Stimulated activated naive B cell treated with anti-CD40 and anti-IgM and Interleukin-4, amounts not matched to agents 10 μg/mL and 1 μg/mL and 100 μg/mL, for 72 hours (primary cell): ENCODE measurements at places on chromosomes 6 and 20.

DNA sequence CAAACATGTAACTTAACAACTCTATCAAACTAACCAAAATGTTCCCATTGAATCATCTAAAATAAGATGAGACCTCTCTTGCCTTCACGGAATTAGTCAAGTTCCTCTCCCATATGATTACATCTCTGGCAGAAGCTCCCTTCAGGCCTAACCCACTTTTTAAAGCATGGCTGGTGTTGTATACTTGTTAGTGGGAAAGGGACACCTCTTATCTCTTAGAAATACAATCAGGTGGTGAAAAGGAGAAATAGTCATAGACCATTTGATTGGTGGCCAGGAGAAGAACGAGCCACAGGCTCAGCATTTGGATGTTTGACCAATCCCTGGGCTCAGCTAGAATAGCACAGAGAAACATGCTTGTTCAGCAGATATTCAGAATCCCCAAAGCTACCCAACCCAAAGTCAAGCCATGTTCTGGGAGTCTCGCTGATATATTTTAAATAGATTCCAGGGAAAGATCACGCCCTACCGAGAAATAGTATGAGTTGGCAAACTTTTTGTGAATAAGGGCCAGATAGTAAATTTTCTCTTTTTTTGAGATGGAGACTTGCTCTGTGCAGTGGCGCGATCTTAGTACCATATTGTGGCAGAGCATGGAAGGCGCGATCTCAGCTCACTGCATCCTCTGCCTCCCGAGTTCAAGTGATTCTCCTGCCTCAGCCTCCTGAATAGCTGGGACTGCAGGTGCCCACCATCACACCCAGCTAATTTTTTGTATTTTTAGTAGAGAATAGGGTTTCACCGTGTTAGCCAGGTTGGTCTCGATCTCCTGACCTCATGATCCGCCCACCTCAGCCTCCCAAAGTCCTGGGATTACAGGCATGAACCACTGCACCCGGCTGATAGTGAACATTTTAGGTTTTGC is 126.3 kb upstream of the MYLIP start:
- DNase-seq = no peak

DNA sequence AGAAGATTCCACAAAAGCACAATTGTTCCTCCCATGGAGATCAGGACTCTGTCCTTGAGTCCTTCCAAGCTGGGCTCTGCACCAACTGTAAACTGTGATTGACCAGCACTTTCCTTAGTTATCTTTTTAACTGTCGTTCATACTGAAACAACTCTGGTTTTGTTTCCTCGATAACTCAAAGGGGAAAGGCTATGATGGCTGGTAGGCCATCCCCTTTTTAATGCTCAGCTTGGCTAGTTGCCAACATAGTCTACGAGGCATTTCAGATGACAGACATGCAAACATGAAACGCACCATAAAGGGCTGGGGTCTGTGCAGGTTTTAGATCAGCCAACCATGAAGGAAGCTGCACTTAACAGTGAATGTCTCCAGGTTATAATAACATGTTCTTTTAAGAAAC is 497.1 kb upstream of the ARID1B start:
- DNase-seq = peak; percentile 49

- DNase-seq = no peak
Observed at GRCh38 chr6:72376736-72377135, 245.1 kb upstream of the KCNQ5 start.

- DNase-seq = no peak
Observed at GRCh38 chr20:13243826-13244376, 22.8 kb downstream of the ISM1 start.

- no peak for DNase-seq
Observed at GRCh38 chr20:62839261-62839660, 22.4 kb downstream of the TCFL5 start.

DNA sequence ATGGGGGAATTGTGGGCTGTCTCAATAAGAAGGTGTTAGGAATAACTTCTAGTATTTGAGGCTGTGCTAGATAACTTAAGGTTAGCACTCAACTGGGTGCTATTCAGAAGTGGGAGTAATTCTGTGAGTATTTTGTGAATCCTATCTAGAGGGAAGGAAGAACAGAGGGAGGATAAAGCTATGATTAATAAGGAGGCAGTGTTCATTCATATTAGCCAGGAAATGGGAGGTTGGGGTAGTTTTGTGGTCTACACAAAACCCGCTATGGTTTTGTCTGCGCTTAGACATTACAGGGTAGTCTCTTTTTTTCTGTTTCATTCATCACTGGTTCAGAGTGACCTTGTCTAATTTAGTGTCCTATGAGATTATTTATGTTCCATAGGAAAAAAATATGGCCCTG is 341.0 kb downstream of the ARHGAP18 start:
- DNase-seq = no peak

- DNase-seq = no peak
Observed at GRCh38 chr6:85394853-85395538, 54.9 kb upstream of the NT5E start.

DNA sequence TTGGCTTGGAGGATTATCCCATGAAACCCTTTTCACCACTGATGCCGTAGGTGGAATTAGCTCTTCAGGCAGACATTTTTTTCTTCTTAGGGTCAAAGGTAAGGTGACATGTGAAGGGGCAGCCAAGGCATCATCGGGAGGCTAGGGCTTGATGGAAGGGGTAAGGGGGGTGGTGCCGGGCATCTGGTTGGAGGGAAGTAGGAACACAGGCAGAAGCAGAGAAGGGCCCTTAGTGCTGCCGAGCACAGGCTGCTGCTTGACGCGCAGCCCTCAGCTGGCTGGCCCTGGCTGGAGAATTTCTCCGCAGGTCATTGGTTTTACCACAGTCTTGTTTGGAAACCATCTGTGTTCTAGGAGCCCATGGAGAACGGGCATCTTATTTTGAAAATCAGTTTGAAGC is 54.7 kb downstream of the TRAF3IP2 start:
- DNase-seq = no peak

- DNase-seq = no peak
Observed at GRCh38 chr6:43950051-43950605, 177.1 kb downstream of the MRPL14 start.

DNA sequence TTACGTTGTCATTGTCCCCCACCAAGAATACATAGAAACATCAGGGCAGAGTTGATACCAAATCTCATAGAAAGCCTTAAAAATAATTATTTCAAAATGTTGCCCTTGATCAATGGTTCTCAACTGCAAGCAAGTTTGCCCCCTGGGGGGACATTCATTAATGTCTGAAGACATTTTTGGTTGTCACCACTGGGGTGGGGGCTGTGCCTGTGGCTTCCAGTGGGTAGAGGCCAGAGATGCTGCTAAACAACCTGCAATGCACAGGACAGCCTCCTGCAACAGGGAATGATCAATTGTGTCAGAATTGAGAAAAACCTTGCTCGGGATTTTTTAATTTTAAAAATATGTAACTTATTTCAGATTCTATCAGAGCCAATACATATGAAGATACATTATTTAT is 130.6 kb upstream of the DOK5 start:
- no peak for DNase-seq

- DNase-seq = no peak
Observed at GRCh38 chr20:34713194-34713943, 9.2 kb downstream of the TP53INP2 start.
